ENCODE measurements at places on chromosomes 7 and 10.
A peak's percentile ranks its signal among the peaks of the same experiment; 100 is the strongest.

DNA sequence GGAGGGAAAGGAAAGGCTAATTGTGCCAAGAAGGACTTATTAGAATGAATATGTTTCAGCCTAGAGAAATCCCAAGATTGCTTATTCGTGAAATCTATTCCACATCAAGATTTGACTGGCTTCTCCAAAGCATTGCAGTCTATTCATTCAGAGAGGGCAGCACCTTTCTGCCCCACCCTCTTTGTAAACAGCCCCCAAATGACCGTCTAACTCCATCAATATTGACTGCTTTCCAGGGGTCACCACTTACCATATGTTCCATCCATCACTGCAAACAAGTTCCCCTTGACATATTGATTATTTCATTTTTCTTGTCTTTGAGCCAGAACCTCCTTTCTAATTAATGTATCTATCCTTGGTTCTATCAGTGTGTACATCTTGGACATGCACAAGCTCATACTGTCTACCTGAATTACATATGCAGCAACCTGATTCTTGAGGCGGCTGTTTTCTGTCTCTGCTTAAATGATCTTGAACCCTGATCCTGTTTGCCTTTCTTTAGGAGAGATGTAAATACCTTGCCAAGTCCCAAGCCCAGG is 44.2 kb upstream of the PTER start:
- no peak for DNase-seq

- DNase-seq = no peak
Measured at GRCh38 chr10:112490545-112490944, 43.5 kb downstream of the VTI1A start.

- no peak for DNase-seq
Measured at GRCh38 chr10:122637376-122637775, 62.3 kb downstream of the C10orf120 start.

DNA sequence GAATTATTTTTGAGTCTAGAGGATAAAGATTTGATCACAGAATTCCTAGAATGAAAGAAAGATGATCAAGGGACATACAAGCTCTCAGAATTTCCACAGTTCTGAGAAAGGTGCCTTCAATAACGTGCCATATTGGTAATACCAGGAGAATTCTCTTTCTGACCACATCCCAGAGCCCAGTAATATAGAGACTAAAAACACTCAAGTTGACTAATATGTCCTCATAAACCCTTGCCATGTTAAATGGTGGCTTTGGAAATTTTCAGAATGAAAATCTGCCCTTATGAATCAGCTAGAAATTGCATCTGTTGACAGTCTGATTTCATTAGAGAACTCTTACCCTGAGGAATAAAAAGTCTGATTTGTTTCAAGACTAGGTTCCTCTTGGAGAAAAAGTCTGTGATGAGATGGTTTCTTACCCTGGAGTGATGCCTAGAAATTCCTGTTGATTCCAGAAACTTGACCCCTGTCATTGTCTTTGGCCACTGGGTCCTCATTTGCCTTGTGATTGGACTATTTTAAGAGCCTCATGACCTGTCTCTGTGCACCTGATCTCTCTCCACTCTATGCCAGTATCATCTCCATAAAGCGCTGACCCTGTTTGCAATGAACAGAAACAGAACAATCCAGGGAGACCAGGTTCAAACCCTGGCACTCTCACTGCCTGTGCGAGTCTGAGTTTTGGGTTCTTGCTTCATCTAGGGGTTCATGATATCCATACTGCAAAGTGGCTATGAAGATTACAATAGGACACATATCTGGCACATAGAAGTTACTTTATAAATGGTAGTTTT is 3.3 kb downstream of the IL2RA start:
- no peak for DNase-seq

- DNase-seq = no peak
Measured at GRCh38 chr7:50359258-50359994, 54.9 kb downstream of the IKZF1 start.

DNA sequence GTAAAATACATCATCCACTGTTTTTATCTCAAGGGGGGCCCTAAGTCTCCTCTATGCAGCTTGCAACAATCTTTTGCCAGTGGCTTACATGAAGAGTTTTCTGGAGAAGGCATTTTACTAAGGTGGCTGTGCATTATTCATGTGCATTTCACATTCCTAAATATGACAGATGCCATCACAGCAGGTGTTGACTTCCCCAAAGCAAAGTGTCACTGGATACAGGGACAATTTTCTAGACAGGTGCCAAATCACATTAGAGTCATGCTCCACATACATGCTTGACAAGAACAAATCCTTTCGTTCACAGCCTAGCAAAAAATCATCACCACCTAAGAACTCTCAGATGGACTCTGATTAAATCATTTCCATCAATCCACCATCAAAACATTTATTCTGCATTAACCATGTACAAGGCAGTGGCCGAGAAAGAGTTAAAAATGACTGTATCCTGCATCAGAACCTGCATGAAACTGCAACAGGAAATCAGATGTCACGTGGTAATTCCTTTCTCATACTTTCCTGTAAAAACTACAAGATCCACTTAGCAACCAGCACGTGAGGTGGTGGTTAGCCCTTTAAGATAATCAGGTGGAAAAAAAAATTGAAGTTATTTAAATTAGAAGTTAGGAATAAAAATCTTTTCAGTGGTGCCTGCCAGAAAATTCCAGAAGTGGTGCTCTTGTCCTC is 88.2 kb upstream of the AFAP1L2 start:
- peak; percentile 39 for DNase-seq

DNA sequence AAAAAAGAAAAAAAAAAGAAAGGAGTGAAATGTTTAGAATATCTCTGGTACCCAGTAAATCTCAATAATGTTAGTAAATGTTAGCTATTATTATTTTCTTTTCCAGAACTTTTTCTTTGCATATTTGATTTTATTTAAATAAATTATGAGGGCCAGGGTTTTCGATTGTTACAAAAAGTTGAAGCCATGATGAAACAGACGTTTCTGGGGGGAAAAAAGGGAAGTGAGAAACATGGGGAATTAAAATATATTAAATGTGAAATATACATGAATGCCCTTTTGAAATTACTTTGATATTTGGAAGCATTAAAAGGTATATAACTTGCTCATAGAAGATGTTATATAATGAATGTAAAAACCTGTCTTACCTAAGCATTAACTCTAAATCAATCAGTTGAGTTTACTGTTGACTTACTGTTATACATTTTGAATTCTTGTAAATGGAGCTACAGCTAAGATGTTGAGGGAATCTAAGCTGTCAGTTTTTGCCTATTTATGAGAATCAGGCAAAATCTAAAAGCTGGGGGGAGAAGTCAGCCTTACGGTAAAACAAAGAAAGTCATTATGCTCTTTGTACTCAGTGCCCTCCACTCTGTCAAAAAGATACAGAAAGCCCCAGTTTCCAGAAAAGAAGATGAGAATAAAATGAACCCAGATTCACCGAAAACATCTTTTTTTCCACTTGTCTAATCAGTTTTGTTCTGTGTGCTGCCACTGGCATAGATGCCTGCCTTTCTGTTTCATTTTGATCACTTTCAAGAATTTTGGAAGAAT is 30.0 kb upstream of the KDM7A start:
- DNase-seq = no peak

GRCh38 chr7:40714363-40715052 is 579.7 kb downstream of the SUGCT start:
- no peak for DNase-seq

- DNase-seq = no peak
Measured at GRCh38 chr10:44933451-44934321, 22.5 kb downstream of the TMEM72 start.

DNA sequence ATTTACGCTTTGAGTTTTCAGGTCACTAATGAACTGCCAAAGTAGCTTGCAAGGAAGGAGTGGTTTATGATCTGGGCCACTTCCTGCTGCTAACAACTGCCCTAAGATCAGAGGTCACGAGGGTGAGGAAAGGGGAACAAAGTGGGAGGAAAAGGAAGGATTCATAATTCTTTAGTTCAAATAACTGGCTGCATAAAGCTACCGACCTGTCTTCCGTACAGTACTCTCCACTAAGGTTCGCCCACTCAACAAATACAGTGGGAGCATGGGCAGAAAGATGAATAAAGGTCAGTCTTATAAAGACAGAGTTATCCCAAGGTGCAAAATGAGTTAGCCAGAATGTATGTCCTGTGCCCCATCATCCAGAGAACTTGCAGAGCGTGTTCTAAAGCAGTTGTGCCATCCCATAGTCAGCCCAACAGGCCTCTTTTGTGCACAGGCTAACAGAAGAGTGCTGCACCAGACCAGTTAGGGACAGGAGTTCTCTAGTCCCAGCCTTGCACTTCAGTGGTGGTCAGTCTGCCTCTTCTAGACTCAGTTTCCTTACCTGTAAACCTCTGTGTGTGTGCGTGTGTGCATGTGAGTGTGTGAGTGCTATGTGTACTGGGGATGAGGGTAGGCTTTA is 65.9 kb downstream of the CREB3L2 start:
- peak; percentile 35 for DNase-seq

- DNase-seq = no peak
Measured at GRCh38 chr10:78953113-78953798, 115.5 kb upstream of the ZMIZ1 start.

GRCh38 chr10:110681023-110681681 is 37.0 kb downstream of the RBM20 start:
- DNase-seq = no peak

DNA sequence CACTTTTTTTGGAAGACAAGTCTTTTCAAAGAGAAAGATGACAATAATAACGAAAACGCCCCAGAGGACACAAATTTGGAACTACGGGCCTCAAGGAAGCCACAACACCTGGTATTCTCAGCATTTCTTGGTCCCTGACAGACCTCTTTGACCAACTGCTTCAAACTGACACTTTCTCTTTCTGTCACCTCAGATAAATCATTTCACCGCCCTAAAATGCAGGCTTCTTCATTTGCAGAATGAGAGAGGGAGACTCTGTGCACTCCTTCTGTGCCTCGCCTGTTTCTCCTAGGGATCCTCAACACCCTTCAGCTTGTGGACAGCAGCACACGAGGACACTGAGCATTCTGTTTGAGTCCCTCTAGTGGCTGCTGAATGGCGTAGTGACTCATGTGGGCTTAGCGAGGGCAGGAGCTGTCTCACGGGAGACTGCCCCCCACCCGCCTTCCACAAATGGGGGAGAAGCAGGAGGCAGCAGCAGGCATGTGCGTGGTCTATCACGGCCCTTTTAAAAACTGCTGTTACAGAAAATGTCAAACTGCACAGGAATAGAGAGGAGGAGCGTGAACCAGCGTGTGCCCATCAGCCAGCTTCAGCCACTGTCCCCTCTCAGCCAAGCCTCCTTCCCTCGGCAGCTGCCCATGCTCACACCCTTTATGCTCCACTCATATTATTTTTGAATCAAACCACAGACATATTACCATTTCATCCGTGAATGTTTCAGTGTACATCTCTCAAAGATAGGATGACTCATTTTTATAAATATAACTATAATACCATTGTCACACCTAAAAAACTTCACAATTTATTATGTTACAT is 41.4 kb downstream of the GSDME start:
- DNase-seq = no peak

- no peak for DNase-seq
Measured at GRCh38 chr10:5525561-5526341, 990 bp downstream of the CALML3 start.

DNA sequence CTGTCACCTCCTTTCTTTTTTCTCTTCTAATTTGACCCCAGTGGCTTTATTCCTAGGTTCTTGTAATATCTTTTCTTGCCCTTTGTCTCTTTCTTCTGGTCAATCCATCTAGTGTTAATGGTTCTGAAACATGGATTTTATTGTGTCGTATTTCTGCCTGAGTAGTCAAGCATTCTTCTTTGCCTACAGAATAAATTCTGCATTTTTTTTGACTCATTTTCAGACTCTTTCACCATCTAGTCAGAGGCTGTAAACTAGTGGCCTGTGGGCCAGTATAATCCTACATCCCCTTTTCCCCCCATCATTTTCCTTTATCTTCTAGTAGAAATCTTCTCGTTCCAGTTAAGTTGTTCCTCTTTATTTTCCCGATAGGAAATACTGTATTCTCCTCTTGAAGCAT is 29.4 kb downstream of the LUC7L2 start:
- no peak for DNase-seq

DNA sequence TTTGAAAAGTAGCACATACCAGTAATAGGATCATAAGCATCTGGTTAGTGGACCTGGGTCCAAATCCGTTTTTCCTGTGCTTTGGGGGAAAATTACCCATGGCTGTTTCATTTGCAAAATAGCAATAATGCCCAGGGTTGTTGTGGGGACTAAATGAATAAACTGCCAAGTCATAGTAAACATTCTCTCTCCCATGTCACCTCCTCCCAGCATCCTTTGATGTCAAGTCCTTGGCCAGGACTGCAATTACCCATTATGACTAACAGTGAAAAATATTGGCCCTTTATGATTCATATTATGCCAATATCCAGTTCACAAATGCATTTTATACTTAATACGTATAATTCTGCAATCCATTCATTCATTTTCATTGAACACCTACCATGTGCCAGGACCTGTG is 23.0 kb downstream of the TOMM7 start:
- no peak for DNase-seq

DNA sequence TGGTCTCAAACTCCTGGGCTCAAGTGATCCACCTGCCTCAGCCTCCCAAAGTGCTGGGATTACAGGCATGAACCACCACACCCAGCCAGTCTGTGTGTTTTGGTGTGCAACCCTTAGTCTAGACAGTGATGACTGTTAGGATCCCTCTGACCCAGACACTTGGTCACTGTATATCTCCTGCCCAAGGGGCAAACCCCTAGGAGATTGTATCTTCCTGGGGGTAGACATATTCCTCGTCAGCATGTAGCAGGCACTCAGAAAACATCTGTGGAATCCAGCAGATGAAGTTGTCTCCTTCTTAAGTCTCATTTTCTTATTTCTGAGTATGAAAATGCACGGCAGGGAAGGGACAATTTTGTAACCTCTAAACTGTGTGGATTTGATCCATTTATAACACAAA is 292.5 kb downstream of the GFRA1 start:
- no peak for DNase-seq

DNA sequence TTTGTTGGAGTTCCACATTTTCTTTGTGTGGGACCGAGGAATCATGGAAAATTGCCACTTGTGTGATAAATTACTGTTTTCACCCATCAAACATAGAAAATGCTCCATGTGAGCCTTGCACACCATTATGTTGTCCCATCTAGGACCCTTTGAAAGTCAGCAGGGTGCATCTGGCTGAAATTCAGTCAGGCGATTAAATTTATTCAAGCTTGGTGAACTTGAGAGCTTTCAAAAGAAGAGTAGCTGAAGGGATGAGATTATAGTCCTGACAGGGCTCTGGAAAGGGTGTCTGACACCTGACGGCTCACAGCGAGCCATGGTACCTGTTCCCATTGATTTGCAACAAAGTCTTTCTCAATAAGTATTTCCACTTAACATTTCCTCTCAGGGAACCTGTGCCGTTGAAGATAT is 399.7 kb upstream of the ETV1 start:
- DNase-seq = no peak

GRCh38 chr7:108097703-108098102 is 32.5 kb downstream of the LAMB4 start:
- no peak for DNase-seq

DNA sequence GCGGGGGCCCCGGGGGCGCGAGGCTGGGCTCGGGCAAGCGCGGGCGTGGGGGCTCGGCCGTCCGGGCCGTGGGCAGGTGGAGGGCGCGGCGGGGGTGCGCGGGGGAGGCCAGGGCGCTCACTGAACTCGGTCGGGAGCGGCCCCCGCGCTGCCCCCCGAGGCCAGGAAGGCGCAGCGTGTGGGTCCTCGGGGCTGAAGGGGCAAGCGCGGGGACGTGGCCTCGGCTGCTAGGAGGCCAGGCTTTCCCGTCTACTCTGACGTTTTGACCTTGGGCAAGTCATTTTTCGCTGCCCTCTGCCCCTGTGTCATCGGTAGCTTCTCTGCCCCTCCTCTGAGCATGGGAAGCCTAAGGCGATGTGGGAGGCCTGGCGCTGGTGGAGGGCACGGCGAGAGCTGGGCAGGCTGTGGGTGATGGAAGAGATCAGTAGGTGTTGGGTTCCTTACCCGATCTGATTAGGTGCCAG is 441 bp downstream of the FBH1 start:
- DNase-seq = no peak

Data from CD4-positive, alpha-beta T cell treated with Interleukin-4 for 4 hours (primary cell).